ENCODE measurements at places on chromosomes 1 and 21.

GRCh38 chr1:228206582-228207351 lies 1.1 kb upstream of the OBSCN start:
- no peak for DNase-seq

DNA sequence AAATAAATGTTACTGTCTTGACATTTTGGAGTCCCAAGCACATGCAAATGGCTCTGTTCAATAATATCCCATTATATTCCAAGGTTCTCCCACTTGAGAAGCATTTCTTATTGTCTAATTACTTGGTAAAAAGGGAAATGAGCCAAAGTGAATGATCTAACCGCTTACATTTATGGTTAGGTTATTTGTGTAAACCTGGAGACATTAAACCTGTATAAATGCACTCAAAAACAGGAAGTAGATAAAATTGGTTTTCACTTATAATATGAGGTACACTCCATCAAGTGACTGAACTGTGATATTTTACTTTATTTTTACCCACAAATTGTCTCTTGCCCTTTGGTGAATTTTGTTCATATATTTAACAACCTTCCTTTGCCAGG lies 26.8 kb downstream of the KIF1B start:
- no peak for DNase-seq

DNA sequence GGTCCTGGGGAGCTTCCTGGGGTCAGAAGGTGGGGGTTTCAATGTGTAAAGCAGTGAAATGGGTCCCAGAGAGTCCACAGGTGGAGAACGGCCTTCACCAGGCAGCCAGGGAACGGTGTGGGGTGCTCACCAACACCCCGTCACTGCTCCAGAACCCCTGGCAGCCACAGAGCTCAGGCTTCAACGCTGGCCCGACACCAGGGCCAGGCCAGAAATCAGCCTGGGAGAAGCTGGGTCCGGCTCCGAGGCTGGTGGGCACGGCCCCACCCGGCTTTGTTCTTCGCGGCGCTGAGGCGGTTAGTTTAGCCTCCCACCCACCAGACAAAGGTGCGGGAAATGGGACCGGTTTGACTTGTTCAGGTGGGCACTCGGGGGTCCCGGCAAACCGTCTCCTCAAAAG lies 24.8 kb upstream of the C1orf159 start:
- no peak for DNase-seq

DNA sequence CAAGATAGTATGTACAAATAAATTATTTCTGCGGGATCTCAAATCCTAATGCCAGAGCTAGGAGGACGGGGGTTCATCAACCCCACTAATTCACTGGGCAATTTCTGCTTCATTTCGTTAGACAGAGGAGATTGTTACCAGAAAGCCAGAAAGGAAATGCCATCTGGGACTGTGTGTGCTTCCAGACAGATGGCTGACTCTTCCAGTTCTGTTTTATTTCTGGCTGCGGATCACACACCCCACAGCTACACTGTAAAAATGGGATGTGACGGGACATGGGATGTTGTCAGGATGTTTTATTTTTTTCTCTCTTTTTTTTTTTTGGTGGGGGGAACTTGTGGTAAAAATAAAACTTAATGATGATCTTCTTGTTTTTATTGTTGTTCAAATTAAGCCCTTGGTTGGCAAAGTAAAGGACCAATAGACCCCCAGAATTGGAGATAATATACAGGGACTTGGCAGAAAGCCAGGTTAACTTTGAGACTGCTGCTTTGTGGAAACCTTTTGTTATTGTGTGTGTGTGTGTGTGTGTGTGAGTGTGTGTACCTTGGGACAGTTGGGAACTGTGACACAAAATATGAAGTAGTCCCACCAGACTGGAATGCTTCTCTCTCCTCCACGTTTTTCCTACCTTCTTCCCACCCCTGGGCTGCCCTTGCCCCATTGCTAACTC lies 114.5 kb downstream of the NUF2 start:
- no peak for DNase-seq

DNA sequence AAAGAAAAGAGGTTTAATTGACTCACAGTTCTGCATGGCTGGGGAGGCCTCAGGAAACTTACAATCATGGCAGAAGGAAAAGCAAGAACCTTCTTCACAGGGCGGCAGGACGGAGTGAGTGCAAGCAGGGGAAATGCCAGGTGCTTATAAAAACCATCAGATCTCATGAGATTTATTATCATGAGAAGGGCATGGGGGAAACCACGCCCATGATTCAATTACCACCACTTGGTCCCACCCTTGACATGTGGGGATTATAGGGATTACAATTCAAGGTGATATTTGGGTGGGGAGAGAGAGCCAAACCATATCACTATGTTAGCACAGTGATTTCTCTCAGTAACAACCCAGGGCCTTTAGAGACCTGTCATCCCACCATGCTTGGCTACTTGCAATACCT lies 39.9 kb downstream of the LRRN2 start:
- no peak for DNase-seq

GRCh38 chr1:242674951-242675645 lies 150.6 kb upstream of the PLD5 start:
- no peak for DNase-seq

- no peak for DNase-seq
Measured at GRCh38 chr1:94334764-94335163, 83.4 kb upstream of the ABCD3 start.

GRCh38 chr1:79388694-79389361 lies 382.3 kb upstream of the ADGRL4 start:
- DNase-seq = no peak

Measured in skeletal muscle cell (primary cell).